NCI-H526 treated with DMSO at 0.1 percent for 48 hours (cell line): ENCODE measurements at places on chromosomes 16 and 17.

DNA sequence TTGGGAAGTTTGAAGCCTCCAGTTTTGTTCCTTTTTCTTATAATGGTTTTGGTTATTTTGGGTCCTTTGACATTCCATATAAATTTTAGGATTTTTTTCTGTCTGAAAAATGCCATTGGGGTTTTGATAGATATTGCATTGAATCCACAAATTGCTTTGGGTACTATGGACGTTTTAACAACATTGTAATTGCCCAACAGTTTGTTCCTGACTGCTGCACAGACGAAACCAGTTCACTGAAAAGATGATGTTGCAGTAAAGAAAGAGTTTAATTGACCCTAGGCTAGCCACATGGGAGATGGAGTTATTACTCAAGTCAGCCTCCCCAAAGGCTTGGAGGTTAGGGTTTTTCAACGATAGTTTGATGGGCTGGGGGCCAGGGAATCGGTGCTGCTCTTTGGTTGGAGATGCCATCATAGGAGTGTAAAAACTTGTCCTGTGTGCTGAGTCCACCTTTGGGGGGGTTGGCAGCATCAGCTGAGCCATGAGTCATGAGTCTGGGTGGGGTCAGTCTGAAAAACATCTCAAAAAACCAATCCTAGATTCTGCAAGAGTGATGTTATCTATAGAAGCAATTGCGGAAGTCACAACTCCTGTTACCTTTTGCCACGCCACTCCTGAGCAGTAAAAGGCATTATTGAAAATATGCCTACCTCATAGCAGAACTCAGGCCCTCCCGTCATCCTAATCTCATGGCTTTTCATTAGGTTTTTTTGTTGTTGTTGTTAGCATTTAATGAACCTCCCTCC, 2.7 kb upstream of the PRSS41 start:
- DNase-seq = no peak

- DNase-seq = no peak
These were observed 15.0 kb downstream of the B9D1 start for GRCh38 chr17:19347323-19348080.

DNA sequence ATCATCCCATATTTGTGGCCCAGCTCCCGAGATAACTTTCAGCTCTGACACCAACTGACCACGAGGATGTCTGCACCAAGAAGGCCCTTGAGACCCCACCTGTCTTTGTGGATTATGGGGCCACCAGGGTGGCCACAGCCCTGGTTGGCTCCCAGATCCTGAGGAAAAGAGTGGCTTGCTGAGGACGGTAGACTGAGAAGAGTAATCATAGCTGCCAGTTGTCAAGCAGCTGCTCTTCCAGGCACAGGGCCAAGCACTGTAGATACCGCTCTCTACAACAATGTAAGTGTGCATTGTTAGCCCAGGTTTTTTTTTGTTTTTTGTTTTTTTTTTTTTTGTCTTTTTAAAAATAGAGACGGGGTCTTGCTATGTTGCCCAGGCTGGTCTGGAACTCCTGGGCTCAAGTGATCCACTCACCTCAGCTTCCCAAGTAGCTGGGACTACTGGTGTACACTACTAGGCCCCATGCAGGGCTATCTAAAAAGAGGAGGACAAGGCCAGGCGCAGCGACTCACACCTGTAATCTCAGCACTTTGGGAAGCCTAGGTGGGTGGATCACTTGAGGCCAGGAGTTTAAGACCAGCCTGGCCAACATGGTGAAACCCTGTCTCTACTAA, 9.6 kb downstream of the ZNF205 start:
- no peak for DNase-seq

GRCh38 chr17:19652595-19652994, 4.0 kb downstream of the ALDH3A2 start:
- no peak for DNase-seq

- no peak for DNase-seq
These were observed 31.5 kb downstream of the MPRIP start for GRCh38 chr17:17073581-17074403.

DNA sequence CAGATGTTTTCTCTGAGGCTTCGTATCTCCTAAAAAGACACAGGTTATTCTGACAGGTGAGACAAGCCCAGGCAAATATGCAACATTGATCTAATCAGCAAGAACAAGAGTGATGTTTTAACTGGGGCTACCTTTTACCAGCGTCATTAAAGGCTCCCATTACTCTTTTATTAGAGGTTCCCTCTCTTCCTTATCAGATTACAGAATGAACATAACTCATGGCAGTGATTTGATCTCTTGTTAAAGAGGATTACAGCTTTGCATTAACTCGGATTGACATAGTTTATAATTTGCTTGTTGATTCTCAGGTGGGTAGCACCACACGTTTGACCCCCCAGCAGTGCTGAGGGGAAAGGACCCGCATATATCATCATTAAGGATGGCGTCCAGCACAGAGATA, 90.5 kb downstream of the AATF start:
- no peak for DNase-seq

- no peak for DNase-seq
These were observed 2.7 kb upstream of the CAPNS2 start for GRCh38 chr16:55563797-55564196.

DNA sequence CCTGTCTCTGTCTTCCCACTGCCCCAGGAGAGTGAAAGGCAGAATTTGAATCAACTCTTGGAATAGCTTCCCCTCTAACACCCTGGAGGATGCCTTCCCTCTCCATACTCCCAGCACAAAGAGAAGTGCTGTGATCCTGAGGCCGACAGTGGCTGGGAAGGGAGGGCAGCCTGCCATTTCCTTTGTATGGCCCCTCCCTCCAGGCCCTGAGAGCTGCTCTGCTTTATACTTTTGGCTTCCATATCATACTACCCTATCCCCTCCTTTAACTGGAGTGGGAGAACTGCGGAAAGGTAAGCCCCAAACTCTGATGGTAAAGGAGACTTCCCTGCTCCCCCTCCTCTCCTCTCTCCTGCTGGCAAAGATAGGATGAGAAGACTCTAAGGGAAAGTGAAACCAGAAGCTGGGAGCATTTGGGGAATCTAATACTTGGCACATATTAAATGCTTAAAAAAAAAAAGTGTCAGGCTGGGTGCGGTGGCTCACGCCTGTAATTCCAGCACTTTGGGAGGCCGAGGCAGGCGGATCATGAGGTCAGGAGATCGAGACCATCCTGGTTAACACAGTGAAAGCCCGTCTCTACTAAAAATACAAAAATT, 4.1 kb upstream of the MED24 start:
- no peak for DNase-seq

DNA sequence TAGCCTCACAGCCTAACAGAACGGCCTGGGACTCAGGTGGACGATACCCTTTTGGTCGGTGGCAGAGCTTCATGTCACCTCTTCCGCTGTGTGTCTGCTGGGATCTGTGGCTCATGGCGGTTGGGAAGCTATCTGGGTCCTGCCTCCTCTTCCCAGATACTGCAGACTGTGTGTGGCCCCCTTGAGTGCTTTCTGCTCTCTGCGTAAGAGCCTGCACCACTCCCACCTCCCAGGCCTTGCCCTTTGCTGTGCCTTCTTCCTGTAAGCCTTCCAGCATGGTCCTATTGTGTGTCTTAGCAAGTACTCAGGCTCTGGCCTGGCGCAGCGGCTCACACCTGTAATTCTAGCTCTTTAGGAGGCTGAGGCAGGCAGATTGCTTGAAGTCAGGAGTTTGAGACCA, 17.5 kb upstream of the ADCY7 start:
- no peak for DNase-seq

DNA sequence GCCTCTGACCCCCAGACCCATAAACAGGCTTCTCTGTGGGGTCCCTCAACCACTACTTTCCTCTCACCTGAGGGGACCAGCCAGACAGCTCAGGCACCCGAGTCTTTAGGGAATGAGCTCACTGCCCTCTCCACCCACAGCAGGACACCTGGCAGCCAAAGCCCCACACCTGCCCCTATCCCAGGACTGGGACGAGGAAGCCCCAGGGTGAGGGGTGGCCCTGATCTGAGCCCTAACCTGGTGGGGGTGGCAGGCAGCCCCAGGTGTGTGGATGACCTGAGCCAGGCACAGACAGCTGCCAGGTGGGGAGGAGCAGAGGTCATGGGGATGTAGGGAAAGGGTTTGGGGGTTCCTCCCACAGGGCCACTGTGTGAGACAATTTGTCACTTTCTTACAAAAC, 1.7 kb upstream of the TEX19 start:
- no peak for DNase-seq

DNA sequence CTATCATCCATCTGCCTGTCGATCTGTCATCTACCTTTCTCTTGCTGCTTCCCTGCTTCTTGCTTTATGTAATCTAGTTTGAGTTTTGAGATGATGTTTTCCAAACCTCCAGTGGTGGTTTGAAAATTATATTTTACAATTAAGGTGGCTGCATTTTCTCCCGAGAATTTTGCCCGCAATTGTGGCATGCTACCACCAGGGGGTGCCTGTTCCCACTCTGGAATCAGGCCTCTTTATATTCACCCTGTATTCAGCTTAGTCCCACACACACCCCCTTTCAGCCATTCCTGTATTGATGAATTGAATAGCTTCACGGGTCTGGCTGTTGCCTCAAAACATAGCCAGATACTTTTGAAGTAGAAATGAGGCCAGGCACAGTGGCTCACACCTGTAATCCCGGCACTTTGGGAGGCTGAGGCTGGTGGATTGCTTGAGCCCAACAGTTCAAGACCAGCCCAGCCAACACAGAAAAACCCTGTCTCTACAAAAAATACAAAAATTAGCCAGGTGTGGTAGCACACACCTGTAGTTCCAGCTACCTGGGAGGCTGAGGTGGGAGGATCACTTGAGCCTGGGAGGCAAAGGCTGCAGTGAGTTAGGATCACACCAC, 3.2 kb downstream of the PRSS22 start:
- DNase-seq = no peak
